ENCODE measurements at places on chromosomes 16 and 17. TPM values are rescaled to one million over a fixed set of nuclear protein-coding genes. Genes with fewer than 3 reads are reported as not detected.

DNA sequence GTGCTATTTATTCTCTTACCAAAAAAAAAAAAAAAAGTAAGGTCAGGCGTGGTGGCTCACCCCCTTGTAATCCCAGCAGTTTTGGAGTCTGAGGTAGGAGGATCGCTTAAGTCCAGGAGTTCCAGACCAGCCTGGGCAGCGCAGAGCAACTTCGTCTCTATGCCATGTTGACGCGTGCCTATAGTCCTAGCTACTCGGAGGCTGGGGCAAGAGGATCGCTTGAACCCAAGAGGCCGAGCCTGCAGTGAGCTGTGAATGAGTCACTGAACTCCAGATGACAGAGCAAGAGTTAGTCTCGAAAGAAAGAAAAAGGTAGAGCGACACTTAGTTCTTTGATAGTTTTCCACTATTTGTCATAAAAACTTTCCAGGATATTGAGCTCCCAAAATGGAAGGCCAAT lies 1.4 kb upstream of the TENT4B start:
- no peak for DNase-seq

The SLFN5 gene
- total RNA-seq = 34.2 TPM

DNA sequence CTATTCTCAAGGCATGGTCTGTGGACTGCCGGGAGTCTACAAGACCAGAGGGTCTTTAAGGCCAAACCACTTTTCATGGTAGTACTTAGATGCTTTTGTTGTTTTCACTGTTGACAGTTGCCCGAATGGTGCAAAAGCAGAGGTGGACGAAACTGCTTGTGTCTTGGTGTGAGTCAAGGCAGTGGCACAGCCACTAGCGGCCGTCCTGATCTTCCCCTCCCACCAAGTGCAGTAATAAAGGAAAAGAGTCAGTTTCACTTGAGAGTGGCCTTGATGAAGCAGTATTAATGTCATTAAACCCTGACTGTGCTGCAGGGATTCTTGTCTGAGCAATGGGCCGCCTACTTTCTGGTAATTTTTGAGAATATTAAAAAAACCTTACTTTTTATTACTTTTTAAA lies 109.1 kb downstream of the PRKCA start:
- no peak for DNase-seq

The WFDC1 gene
- total RNA-seq = 0.43 TPM

DNA sequence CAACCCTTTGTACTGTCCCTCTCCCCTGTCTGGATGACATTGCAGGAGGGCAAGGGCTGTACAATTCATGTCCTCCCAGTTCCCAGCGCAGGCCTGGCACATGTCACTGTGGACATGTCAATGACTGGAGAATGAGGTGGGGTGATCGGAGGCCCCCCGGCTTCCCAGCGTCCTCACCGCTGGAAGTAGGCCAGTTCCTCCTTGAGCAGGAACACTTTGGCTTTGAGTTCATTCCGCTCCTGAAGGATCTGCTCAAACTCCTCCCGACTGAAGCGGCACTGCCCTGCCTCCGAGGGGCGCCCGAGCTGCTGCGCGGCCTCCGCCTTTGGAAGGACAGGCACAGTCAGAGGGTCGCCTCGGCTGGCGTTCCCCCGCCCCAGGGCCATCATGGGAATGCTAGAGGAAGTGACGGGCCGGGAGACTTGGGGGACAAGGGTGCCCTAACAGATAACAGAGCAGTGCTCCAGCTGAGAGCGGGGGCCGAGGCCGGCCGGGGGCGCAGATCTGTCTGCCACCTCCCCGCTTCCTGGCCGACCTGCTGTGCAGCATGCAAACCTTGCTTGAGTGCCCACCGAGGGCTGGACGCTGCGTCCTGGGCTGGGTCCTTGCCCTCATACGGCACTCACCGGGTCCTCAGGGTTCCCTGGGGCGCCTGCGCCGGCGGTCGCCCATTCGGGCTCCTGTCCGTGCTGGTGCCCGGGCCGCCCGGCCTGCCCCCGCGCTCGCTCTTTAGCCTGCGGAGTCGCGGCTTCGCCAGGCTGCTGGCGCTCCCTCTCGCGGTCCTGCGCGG lies 1.3 kb downstream of the RILP start:
- no peak for DNase-seq

DNA sequence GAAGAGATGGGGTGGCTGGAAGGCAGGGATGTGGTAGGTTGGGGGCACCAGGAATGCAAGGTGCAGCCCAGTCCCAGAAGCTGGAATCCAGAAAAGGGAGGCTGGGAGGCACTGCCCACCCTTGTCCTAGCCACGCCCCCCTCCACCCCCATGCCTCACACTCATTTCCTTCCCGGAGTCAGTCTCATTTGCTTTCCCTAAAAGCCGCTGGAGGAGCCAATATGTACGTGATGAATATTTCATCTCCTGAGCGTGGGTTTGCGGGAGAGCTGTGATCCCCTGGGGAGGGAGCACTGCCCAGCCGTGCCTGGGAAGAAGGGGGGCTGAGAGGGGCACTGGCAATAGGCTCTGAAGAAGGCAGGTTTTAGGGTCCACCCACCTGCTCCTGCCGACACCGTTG lies 124.5 kb upstream of the LHX1 start:
- DNase-seq = no peak

- DNase-seq = no peak
Measured at GRCh38 chr17:41284546-41284945, 9.0 kb downstream of the KRTAP9-7 start.

The TMEM186 gene
- 5.9 TPM for total RNA-seq

DNA sequence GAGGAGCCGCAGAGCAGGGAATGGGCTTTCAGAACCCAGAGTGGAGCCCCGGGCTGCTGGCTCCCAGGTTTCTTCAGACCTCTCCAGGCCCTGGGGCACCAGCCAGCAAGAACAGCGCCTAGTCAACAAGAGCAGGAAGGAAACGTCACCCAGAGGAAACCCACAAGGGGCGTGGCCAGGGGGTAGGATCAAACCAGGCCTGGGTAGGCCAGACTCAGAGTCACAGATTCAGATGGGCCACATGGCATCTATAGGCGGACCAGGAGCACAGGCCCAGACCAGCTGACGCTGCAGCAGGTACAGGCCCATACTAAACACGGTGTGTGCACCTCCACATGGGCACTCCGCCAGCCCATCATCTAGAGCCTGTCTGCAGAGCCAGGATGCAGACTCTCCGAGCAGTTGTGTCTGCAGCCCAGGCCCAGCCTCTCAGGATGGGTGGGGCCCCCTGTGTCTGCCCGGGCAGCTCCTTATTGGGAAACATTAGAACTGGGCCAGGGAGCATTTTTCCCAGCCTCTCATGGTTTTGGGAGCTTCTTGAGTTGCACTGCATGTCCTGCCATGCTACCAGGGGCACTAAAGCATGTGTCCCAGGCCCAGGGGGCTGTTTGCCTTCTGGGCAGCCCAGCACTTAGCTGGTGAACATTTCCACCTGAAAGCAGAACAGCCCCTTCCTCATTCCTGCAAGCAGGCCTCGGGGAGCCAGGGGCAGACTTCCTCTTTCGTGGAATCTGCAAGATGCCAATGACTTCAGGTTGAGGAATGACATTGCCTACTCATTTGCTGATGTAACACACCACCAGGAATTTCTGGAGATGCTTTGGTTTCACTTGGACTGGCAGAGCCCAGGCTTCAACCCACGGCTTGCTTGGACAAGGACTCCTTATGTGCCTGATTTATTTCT lies at the start of gene NLRP1:
TSS of gene NLRP1 (minus strand) at position 127 of the 904 bp plus-strand sequence. CDS start 552 bp downstream, outside the sequence.
- DNase-seq = peak; percentile 85

The UTS2R gene
- total RNA-seq = 29.1 TPM

DNA sequence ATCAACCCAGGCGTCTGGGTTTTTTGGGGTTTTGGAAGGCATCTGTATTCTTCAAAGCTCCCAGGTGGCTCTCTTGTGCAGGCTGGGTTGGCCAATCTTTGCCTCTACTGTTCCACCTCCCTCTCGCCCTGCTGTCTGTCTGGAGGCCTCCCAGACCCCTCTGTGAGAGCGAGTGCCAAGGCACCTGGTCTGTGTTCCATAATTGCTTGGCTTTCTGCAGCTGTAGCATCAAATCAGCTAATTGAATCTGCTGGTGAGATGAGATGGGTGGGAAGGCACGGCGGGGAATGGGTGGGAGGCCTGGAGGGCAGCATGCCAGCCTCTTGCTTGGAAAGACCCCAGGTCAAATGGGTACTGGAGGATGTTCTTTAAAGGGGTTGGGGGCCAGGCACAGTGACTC lies 52.5 kb upstream of the CLEC19A start:
- no peak for DNase-seq

The CHMP1A gene
- total RNA-seq = 74.7 TPM

The CDRT15L2 gene
- total RNA-seq = not detected

DNA sequence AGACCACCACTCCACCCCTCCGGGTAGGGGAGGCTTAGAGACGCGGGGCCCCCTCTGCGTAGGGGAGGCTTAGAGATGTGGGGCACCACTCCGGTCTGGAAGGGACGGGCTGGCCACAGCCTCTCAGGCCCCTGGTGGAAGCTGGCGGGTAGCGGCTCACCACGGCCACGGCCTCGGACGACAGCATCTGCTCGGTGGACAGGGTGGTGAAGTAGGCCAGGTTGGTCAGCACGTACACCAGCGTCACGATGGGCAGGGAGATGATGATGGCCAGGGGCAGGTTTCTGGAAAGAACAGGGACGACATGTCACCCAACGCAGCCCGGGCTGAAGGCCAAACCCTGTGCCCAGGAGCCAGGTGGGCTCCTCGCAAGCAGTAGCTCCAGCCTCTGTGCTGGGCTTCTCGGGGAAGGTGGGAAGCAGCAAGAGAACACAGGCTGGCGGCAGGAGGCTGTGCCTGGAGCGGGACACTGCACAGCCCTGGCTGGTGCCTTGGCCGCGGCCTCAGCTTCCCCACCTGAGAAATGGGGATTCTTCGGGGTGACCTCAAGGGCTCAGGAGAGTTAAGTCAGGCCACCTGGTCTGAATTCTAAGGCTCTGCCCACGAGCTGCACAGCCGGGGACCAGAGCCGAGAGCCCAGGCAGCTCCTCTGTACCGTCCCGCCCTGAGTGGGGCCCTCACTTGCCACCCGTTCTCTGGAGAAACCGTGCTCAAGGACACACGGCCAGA lies 29.6 kb downstream of the SLC7A5 start:
- DNase-seq = no peak

- no peak for DNase-seq
Measured at GRCh38 chr17:19652595-19652994, 4.0 kb downstream of the ALDH3A2 start.

- no peak for DNase-seq
Measured at GRCh38 chr16:17238285-17239028, 232.3 kb downstream of the XYLT1 start.

Measured in myocyte (in vitro differentiated cells).